LHCN-M2 (cell line): ENCODE measurements at places on chromosomes 13 and 19. TPM values are rescaled to one million over a fixed set of nuclear protein-coding genes. Genes with fewer than 3 reads are reported as not detected.

DNA sequence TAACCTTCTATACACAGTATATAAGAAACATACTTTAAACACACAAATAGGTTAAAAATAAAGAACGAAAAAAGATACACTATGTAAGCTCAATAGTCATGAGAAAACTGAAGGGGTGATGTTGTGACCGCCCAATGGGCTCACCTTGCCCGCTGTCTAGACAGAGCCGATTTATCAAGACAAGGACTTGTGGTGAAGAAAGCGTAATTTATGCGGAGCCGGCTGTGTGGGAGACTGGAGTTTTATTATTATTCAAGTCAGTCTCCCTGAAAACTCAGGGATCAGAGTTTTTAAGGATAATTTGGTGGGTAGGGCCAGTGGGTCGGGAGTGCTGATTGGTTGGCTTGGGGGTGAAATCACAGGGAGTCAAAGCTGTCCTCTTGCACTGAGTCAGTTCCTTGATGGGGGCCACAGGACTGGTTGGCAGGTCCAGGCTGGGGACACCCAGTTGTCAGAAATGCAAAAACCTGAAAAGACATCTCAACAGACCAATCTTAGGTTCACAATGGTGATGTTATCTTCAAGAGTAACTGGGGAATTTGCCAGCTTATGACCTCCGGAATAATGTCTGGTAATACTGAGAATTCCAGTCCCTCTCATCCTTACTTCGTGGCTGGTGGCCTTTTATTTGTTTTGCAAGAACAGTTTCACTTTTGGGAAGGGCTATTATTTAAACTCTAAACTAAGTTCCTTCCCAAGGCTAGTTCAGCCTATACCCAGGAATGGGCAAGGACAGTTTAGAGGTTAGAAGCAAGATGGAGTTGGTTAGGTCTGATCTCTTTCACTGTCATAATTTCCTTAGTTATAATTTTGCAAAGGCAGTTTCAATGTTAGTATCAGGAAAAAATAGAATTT is 96.6 kb downstream of the UBL3 start:
- DNase-seq, result no peak

EMC10 gene
- total RNA-seq, result 116 and 122 TPM in 2 replicates

DNA sequence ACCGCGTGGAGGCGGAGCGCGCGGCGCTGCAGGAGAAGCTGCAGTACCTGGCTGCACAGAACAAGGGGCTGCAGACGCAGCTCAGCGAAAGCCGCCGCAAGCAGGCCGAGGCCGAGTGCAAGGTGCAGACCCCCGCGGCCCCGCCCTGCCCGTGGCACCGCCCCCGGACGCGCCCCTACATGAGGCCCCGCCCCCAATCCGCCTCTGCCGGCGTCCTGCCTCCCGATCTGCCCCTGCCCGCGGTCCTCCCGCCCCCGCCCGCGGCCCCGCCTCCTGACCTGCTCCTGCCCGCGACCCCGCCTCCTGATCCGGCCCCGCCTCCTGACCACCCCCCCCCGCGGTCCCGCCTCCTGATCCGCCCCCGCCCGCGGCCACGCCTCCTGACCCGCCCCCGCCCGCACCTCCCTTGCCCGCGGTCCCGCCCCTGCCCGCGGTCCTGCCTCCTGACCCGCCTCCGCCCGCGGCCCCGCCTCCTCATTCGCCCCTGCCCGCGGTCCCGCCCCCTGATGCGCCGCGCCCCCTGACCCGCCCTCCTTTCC is 11.7 kb downstream of the PRR36 start:
- DNase-seq, result no peak

DNA sequence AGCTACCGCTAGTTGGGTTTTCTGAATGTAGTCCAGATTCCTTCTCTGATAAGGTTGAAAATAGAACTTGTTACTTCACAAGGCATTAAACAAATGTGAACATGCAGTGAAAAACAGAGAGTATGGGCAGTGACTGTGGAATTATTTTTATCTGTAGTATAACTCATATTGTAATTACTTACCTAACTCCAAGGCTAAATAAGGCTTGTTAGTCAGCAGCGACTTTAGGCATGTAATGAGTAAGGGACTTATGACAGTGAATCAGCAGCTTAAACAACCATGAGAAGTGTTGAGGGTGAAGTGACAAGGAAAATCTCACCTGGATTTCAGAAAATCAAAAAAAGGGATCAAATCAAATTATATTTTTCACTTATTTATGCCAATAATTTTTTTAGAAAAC is 1719.5 kb upstream of the MIR17HG start:
- DNase-seq, result peak; percentile 7

GRCh38 chr13:104114101-104114500 is 1047.9 kb upstream of the SLC10A2 start:
- DNase-seq, result peak; percentile 13

GRCh38 chr13:76378767-76379166 is 507.4 kb downstream of the KCTD12 start:
- no peak for DNase-seq

- no peak for DNase-seq
Observed at GRCh38 chr19:45852983-45853382, 10.0 kb downstream of the SYMPK start.

GRCh38 chr19:42420055-42420544 is 7.1 kb downstream of the LIPE start:
- peak; percentile 49 for DNase-seq

GPC6 gene
- total RNA-seq, result 13.0 and 17.0 TPM in 2 replicates

DNA sequence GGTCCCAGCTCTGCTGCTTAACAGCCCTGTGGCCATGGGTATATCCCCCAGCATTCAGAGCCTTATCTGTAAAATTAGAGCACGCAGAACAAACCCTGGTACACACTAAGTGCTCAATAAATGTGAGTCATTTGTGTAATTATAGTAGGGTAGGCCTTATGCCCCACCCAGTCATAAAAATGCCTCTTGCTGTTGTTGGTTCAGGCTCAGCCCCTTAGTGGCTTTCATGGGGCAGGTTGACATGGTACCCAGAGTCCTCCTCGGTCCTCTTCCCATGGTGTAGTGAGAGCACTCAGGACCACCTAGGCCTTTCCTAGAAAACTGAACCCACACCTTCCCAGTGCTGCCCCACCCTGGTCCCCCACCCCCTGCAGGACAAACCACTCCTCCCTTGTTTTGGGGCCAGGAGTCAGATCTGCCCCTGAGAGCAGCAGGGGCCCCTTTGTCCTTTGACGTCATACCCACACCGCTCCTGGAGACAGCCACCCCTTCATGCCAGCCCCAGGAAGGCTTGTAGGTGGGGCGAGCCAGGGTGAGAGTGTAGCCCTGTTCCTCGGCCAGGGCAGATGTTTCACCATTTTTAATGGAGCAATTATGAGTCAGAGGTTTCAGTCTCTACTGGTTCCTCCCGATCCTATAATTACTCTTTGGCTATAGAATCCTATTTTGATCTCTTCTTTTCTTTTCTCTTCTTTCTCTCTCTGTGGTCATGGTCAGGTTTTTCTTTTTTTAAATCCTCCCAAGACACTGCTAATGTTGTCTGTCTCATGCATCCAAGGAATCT is 36.8 kb downstream of the ACTN4 start:
- peak; percentile 91 for DNase-seq

GRCh38 chr13:73991384-73991783 is 142.8 kb downstream of the KLF12 start:
- DNase-seq, result no peak

DNA sequence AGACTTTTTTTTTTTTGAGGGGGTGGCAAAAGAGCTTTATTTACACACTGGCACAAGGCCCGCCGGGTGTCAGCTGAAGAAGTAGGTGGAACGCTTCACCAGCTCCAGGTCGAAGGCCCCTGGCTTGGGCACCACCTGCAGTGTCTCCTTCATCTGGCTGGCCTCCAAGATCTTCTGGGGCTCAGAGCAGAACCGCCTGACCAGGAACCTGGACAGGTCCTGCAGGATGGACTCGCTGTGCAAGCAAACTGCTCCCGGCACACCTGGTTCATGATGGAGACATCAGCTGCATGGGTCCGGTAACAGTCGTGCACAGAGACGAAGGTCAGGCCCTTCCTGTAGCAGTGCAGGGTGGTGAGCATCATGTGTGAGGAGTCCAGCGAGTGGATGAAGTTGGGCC is 4.4 kb upstream of the CYP4F2 start:
- no peak for DNase-seq

DNA sequence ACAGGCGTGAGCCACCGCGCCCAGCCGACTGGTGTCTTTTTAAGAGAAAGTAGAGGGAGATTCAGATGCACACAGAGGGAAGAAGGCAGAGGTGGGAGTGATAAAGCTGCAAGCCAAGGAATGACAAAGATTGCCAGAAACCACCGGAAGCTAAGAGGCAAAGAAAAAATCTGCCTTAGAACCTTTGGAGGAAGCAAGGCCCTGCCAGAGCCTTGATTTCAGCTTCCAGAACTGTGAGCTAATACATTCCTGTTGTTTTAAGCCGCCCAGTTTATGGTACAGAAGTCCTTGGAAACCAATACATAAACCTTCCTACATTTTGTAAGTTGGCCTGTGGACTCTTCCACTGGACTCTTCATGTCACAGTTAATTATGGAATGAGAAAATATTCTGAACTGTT is 71.7 kb upstream of the SOX21 start:
- no peak for DNase-seq

DNA sequence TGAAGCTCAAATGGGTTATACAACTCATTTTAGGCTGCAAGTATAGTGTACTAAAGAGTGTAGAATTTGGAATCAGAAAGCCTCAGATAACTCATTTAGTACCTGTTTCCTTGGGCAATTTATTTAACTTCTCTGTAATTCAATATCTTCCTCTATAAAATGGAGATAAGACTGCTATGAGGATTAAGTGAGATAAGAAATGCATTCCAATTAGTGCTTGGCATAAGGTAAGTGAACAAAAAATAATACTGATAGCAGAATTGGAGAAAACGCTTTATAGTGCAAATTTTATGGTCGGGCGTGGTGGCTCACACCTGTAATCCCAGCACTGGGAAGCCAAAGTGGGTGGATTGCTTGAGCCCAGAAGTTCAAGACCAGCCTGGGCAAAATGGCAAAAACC is 25.0 kb downstream of the DACH1 start:
- no peak for DNase-seq

KLC3 gene
- not detected in 2 replicates for total RNA-seq

DNA sequence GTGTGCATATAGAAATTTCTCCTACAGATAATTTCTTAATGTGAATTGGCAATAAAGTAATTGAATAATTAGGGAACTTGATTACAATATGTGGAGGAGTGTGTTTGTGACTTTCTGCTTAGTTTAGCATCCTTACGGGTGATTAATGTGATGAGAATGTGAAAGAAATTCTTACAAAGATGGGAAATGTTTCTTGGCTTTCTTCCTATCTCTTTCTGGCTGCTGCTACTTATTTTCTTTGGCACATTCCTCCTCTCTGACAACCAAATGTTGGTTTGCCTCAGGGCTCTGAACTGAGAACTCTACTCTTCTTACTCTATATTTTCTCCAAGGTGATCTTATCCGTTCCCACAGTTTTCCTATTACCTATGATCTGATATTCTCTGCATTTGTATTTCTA is 300.1 kb downstream of the TBC1D4 start:
- DNase-seq, result peak; percentile 80

DNA sequence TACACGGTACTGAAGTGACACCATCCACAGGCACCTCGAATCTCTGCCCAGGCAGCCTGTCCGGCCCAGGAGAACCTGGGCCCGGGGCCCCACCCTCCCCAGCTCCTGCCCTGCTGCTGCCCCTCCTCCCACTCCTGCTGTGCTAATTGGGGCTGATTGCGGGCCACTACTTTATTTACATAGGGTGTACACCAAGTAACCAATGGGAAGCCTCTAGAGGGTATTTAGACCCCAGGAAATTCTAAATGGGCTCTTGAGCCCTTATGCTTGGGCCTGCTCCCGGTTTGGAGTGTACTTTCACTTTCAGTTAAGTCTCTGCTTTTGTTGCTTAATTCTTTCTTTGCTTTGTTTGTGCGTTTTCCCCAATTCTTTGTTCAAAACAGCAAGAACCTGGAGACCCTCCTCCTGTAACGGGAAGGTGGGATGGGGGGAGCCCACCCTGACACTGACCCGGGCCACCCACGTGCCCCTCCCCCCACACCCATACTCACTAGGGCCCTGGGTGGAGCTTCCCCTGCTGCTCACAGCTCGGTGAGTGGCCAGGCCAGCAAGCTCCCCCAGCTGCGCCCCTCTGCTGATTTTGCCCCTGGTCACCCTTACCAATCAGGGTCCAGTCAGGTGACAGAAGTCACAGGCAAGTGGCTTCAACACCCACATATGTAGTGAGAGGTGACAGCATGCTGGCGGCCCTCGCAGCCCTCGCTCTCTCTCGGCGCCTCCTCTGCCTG is 9.4 kb downstream of the SCGB2B2 start:
- DNase-seq, result peak; percentile 35

DNA sequence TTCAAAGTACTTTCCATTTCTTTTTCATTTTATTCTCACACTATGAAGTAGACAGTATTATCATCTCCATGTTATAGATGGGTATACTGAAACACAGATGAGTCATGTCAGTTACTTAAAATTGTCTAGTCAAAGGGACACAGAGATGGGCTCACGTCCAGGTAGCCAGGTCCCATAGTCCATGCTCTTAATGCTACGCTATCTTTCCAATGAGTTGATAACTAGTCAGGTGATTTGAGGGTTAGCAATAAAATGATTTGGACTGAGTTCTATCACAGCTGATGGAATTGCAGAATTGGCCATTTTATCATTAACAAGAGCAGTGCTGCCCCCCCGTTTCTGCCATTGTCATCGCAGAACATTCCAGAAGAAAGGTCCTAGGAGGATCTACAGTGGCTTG is 318.9 kb downstream of the DLEU7 start:
- no peak for DNase-seq

BEST2 gene
- total RNA-seq, result 0.45 and 0.98 TPM in 2 replicates

GRCh38 chr19:14473978-14474578 is 1.1 kb downstream of the PTGER1 start:
- DNase-seq, result no peak

C13orf42 gene
- total RNA-seq, result not detected in 2 replicates

GRCh38 chr19:13001502-13002165 is 6.4 kb downstream of the NFIX start:
- DNase-seq, result no peak

DNA sequence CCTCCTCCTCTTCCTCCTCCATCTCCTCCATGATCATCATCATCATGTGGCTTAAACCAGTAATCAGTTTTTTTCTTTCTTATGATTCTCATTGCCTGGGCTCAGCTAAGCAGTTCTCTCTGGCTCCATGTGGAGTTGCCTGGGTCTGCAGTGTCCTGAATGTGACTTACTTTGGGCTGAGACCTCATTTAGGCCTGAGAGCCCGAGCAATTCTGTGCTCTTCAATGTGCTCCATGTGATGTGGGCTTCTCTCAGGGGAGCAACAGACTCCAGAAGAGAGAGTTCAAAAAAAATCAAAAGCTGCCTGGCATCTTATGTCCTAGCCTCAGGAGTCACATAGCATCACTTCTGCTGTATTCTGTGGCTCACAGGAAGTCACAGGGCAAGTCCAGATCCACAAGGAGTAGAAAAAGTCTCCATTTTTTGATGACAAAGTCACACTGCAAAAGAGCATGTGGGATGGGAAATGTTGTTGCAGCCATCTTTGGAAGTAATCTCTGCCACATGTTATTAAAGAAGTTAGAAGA is 128.7 kb downstream of the MAB21L1 start:
- DNase-seq, result no peak
